HTR-8/SVneo (cell line): ENCODE measurements at places on chromosomes 3 and 15.

DNA sequence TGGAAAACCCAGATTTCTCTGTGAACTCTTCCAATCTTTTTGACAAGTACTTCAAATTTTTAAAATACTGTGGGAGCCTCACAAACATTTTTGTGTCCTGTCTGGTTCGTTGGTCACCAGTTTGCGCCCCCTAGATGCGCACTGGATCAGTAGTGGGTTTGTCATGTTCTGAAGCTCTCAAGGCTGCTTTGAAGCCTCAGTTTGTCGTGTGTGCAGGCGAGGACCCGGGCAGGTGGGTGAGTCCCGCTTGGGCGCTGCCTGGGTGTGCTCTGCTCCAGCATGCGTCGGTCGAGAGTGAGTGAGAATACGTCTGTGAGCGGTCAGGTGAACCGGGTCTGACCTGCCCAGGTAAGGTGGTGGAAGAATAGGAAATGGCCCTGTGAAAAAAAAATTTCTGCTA lies 17.3 kb upstream of the AEN start:
- DNase-seq: no peak

GRCh38 chr3:196624907-196625306 lies 14.6 kb upstream of the NRROS start:
- DNase-seq: no peak

GRCh38 chr3:48555949-48556795 lies 431 bp downstream of the PFKFB4 start:
- DNase-seq: no peak

- DNase-seq: peak; percentile 67
Observed at GRCh38 chr3:184565421-184566211, 4.0 kb downstream of the EPHB3 start.
